Stimulated activated CD4-positive, alpha-beta T cell treated with anti-CD3 and anti-CD28 coated beads, Interleukin-1b, Interleukin-23, amount 100 ng/mL, for 4 hours (primary cell): ENCODE measurements at places on chromosomes 6 and 20.

DNA sequence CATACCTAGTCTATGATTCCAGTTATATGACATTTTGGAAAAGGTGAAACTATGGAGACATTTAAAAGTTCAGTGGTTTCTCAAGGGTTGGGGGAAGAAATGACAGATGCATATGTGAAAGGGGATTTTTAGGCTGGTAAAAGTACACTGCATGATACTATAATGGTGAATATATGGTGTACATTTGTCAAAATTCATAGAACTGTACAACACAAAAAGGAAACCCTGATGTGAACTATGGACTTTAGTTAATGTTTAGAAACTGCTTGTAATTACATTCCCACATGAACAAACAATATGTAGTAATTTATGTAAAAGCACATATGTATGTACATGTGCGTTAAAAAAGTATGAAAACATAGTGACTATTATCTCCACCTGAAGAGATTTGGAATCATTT is 907.3 kb upstream of the CITED2 start:
- DNase-seq = no peak

- no peak for DNase-seq
Observed at GRCh38 chr6:6796818-6797217, 208.3 kb downstream of the LY86 start.

- DNase-seq = no peak
Observed at GRCh38 chr6:99492092-99492491, 23.1 kb downstream of the USP45 start.

GRCh38 chr6:53044071-53044470 is 21.1 kb upstream of the FBXO9 start:
- no peak for DNase-seq

GRCh38 chr20:59977086-59977485 is 18.9 kb downstream of the CDH26 start:
- no peak for DNase-seq

DNA sequence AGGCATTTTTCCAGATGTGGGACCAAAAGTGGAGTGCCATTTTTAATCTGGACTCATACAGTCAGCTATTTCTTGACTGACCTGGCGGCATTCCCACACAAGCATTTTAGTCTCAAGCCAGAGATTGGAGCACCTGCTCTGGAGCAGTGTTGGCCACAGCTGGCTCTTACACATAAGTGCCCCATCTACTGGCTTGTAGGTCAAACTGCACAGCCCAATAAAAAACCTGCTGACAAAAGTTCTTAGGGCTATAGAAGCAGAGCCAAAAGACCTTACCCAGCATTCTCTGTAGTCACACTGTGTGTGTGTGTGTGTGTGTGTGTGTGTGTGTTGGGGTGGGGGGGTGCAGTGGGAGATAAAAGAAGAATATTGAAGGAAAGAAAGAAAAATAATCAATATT is 38.6 kb upstream of the SENP6 start:
- no peak for DNase-seq

- no peak for DNase-seq
Observed at GRCh38 chr6:45984347-45984746, 31.3 kb downstream of the CLIC5 start.

DNA sequence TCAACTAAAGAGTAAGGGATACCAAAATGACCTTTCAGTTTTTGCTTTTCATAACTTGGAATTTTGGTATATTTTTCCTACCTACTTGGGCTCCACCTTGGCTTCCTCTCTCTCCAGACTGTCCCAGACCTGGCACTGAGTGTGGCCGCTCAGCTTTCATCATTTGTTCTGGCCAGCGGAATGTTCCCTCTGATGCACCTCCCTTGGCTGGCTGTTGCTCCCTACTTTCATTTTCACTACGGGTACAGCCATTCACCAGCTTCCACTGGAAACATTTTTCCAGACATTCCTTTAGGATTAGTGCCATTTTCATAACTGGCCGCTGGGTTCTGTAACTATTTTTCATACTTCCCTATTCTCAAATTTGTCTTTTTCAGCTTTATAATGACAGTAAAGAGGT is 487.4 kb downstream of the TENT5A start:
- no peak for DNase-seq

GRCh38 chr6:35088281-35089215 is 52.6 kb downstream of the TCP11 start:
- DNase-seq = no peak

- DNase-seq = no peak
Observed at GRCh38 chr6:160035693-160036330, 66.9 kb downstream of the IGF2R start.
